ENCODE measurements at places on chromosomes 6 and 20. TPM values are rescaled to one million over a fixed set of nuclear protein-coding genes. Genes with fewer than 3 reads are reported as not detected.

The TINAG gene
- polyA plus RNA-seq = not detected

The HUS1B gene
- 0.33 TPM for polyA plus RNA-seq

The CRISP2 gene
- not detected for polyA plus RNA-seq

The FAM209B gene
- not detected for polyA plus RNA-seq

The LY6G5C gene
- 11.8 TPM for polyA plus RNA-seq

GRCh38 chr20:1414982-1415381 lies 22.1 kb upstream of the FKBP1A start:
- no peaks in the 10 kb centered on the region for H3K27me3 ChIP-seq
- H3K36me3 ChIP-seq = no peaks in the 10 kb centered on the region
- no peak for DNase-seq
- H3K4me1 ChIP-seq = peaks cover 31% of the 10 kb centered on the region

GRCh38 chr6:135344526-135344925 lies 153.0 kb downstream of the AHI1 start:
- no peak overlapping the region for H3K27ac ChIP-seq
- no peak for DNase-seq
- no peak overlapping the region for H3K4me3 ChIP-seq
- H3K4me1 ChIP-seq = peaks cover 13% of the 10 kb centered on the region
- H3K36me3 ChIP-seq = no peaks in the 10 kb centered on the region

Data from endothelial cell of umbilical vein (primary cell).